Sigmoid colon (tissue), 7 donors: ENCODE measurements at places on chromosomes 7 and 10. TPM values are rescaled to one million over a fixed set of nuclear protein-coding genes. Genes with fewer than 3 reads are reported as not detected.
A peak's percentile ranks its signal among the peaks of the same experiment; 100 is the strongest.

The EBF3 gene
- polyA plus RNA-seq = 1.2 TPM

DNA sequence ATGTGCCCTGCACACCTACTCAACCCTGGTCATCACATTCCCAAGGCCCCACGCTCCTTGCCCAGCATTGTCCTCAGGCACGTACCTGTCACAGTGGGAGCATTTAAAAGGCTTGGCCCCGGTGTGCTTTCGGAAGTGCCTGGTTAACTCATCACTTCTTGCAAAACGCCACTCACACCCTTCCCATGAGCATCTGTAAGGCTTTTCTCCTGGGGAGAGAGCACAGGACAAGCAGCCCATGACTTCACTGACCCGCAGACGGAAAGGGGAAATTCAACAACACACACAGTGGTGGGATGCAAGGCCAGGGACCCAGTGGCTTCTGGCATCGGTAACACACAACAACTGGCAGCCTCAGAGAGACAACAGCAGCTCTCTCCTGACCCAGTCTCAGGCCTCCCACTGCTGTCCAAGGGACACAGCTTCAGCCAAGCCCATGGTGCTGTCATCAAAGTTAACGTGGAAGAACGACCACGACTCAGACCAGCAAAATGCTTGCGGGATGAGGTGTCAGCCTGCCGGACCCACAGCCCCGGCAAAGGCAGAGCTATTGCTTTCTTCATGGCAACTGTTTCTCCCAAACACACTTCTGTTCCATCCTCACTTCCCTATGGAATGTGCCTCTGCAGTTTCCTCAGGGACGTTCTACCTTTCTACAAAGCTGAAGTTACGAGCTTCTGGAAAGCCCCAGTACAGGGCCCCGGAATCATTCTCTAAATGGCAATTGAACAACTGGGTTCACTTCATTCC, 4.8 kb downstream of the KLF6 start:
- no peak for DNase-seq

- DNase-seq = peak; percentile 56
Measured at GRCh38 chr10:131771634-131772358, 129.0 kb upstream of the PPP2R2D start.

The TUBAL3 gene
- 40.8 TPM for polyA plus RNA-seq

The PPRC1 gene
- 4.2 TPM for polyA plus RNA-seq

GRCh38 chr10:118501637-118502440, 93.6 kb downstream of the PRLHR start:
- DNase-seq = no peak

DNA sequence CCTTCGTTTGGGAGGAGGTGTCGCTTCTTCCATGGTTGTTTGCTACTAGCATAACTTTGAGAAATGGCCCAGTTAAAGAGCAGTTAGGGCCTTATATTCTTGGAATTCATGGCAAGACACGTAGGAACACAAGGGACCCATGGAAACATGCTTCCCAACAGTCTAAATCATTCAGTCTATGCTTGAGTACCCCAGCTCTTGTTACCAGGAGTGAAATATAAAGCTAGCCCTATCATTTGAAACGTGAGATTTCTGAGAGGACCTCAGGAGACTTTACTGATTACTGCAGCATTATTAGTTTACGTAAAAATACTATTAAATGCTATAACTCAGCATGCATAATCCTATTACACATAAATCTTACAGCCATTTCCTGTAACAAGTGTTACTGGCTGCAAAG, 328.6 kb upstream of the CDC14C start:
- no peak for DNase-seq

- DNase-seq = peak; percentile 91
Measured at GRCh38 chr7:139340808-139341057, 404 bp upstream of the FMC1 start.

DNA sequence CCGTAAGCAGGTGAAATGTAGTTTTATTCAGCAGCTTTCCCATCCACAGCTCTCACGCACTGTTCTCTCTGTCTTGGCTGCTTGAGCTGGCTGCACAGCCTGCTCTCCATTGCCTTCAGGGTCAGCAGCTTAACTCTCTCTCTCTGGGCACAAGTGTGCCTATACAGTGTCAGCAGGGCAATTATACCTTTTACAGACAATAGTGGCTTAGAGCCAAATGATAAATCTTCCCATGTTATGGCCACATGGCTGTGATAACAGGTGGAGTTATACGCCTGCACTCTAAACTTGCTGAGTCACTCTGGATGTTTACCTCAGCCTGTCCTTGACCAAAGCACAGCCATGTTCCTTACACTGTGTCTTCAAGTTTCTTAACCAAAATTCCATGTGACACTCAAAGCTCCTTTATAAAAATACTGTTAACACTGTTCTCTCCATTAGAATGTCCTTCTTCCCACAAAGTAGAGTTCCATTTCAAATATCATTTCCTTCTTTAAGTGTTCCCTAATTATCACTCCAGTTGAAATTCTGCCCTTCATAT, 6.1 kb downstream of the RNF133 start:
- no peak for DNase-seq

The GOLGA7B gene
- polyA plus RNA-seq = 1.2 TPM

The GPR85 gene
- 0.41 TPM for polyA plus RNA-seq

- no peak for DNase-seq
Measured at GRCh38 chr7:38830826-38831225, 78.2 kb downstream of the VPS41 start.

DNA sequence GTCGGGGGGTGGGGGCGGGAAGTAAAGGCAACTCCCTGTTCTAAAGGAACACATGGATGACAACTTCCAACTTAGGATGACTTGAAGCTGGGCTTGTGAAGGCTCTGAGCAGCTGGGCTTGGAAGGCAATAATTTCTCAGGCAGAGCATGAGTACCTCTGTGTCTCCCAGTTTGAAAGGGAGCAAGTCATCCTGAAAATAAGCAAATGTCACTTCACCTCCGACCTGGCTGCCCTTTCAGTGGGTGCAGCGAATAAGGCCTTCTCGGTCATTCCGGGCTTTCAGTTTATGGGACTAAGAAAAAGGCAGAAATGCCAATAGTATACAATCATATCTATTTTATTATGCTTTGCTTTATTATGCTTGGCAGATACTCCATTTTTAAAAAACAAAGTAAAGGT, 15.3 kb upstream of the ADAMTS14 start:
- no peak for DNase-seq

DNA sequence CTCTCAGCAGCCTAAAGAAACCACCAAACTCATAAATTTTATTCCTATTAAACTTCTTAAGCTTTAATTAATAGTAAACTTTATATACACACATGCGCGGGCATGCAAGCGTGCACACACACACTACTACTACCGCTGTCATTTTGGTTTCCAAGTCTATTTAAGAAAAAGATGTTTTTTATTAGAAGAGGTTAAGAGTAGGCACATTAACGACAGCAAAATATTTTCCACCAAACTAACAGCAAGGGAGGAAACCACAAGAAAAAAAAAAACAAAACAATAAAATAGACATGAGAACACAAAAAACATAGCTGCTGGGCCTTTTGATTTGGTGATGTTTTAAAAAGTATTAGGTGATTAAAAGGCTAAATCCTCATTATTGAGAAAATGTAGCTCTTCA, 28.6 kb downstream of the RTKN2 start:
- DNase-seq = no peak

DNA sequence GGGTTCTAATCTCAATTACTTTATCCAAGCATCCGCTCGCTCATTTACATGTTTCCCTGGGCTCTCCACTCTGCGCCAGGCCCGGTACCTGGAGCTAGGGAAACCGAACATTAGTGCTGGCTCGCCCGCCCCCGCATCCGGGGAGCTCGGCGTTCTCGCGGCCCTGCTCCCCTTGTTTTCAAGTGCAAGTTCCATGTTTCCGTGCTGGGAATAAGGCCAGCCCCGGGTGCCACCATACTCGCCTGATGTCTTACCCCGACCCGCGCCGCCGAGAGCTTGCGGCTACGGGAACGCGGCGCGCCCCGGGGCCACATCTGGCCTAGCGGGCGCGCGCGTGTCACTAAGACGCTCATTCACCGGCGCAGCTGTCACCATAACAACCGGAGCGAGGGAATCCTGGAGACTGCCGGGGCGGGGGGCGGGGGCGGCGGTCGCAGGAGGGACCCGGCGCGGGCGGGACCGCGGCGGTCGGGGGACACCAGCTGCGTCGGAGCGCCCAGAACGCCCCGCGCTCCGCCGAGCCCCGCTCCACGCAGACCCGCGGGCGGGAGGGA, at the start of gene NEURL1:
NEURL1 (plus strand) TSS at position 344 of the 554 bp plus-strand sequence. CDS start 683 bp downstream, outside the sequence.
- DNase-seq = no peak

- DNase-seq = no peak
Measured at GRCh38 chr7:26135551-26135950, 16.4 kb upstream of the NFE2L3 start.

- DNase-seq = no peak
Measured at GRCh38 chr10:85784792-85785191, 581.8 kb downstream of the GRID1 start.

- DNase-seq = no peak
Measured at GRCh38 chr10:83367036-83367435, 772.3 kb upstream of the GHITM start.

The ABCA13 gene
- 0.16 TPM for polyA plus RNA-seq

- no peak for DNase-seq
Measured at GRCh38 chr10:11208908-11209829, 191.5 kb downstream of the CELF2 start.

- DNase-seq = no peak
Measured at GRCh38 chr10:8323428-8324054, 269.1 kb downstream of the GATA3 start.

DNA sequence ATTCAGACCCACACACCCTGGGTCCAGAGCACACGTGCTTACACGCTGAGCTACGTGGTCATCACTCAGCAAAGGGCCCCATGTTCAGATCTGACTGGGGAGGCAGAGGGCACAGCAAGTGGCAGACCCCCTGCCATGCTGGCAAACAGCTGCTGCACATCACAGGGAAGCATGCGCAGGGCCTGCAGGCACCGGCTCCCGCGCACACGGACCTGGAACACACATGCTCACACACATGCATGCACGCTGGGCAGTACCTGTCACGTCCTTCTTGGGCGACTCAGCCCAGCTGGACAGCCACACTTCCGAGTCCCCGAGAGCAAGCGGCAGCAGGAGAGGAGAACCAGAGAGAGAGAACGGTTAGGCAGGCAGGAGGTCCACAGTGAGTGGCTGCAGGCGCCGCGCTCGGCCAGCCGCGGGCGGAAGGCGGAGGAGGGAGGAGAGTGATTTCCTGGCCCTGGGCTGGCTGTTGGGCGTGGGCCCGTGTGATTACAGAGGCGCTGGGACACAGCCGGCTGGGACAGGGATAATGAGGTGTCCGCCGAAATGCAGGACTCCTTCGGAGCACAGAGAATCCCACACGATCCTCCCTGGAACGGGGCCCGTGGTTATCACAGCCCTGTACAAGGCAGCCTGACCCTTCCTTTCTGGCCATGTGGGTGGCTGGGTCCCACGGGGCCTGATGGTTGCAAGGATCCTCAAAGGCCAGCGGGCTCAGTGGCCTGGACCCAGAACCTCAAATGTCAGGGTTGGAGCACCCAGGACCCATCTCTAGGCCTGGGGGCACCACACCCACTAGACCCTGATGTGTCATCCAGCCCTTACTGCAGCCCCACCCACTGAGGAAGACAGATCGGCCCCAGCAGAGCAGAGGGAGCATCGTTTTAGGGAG, 175.1 kb downstream of the NEURL1 start:
- peak; percentile 91 for DNase-seq

The SPDYE9 gene
- not detected for polyA plus RNA-seq

The CTAGE15 gene
- polyA plus RNA-seq = 0.63 TPM
